Right ventricle myocardium inferior (tissue), 1 donor: ENCODE measurements at places on chromosomes 13 and 19.

DNA sequence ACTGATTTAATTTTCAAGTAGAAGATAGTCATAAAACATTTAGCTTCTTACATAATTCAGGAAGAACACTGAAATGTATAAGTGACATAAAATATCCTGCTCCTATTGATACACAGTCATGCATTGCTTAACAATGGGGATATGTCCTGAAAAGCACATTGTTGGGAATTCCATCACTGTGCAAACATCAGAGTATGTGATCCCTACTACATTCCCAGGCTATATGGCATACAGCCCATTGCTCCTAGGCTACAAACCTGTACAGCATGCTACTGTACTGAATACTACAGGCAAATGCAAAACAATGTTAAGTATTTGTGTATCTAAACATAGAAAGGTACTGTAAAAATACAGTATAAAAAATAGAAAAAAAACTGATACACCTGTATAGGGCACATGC is 723.9 kb upstream of the ARGLU1 start:
- no peak for DNase-seq

DNA sequence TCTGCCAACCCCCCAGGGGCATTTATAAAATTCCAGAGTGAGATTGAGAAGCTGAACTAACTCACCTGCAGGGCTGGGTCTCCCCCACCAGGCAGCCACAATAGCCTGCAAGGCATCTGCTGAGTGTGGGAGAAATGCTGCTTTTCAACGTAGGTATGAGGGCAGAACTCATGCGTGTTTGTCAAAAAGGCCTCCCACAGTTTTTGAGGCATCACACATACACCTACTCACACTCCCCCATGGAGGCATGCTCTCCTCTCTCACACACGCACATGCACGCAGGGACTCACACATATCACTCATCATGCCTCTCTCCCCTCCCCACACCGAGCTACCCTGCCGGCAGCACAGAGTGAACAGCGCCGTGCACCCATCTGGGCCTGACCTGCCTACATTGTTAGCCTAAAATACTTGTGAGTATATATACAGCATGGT is 390.5 kb downstream of the FGF9 start:
- no peak for DNase-seq

- DNase-seq: no peak
These were observed 17.3 kb downstream of the ZNF229 start for GRCh38 chr19:44430956-44431355.

DNA sequence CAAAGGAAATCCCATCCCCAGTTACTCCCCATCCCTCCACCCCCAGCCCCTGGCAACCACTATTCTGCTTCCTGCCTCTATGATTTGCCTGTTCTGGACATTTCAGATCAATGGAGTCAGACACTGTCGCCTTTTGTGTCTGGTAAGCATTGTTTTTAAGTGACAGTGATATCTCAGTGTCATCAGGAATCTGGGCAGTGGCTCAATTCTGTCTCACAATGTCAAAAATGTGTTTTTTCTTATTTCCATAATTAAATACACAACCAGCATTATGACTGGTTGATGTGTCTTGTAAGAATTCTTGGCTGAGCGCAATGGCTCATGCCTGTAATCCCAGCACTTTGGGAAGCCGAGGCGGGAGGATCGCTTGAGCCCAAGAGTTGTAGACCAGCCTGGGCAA is 20.2 kb upstream of the PGLS start:
- no peak for DNase-seq

DNA sequence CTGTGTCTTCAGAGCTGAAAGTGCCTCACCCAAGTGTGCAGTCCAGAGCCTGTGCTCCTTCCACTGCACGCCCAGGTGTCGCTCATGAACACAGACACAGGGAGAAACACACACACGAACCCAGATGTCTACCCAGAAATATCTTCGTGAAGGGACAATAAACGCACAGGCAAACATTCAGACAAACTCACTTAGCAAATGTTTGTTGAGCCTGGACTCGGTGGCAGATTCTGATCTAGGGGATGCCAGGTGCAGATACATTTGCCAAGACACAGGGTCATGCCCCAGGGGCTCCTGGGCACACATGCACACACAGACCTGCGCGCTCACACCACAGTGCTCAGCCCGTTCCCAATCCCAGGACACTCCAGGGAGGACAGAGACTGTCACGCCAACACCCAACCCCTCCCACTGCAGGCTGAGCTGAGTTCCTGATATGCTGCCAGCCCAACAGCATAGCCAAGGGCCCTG is 31.9 kb downstream of the SCGB2B2 start:
- DNase-seq: no peak

DNA sequence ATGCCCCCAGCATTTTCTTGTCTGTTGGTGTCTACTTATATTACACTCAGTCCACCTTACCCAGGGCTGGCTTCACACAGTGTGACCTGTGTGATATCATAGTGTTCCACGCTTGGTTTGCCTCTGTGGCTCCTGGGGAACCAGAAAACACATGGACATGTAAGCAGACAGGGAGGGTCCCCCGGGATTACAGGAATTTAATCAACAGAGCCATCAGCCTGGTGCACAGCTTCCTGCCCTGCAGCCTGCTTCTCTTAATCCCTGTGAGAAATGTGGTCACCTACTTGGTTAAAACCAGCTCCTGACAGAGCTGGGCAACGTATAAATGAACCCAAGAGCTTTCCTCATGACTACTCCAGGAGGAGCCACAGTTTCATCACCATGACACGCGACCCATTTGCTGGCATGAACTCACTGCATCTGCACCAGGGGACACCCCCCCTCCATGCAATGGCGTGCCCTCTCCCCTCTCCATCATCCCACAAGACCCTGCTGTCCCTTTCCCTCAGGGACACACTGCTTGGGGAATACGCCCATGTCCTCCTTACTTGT is 152.1 kb downstream of the UQCRFS1 start:
- DNase-seq: no peak
